GM23248 (cell line): ENCODE measurements at places on chromosomes 13 and 19.

DNA sequence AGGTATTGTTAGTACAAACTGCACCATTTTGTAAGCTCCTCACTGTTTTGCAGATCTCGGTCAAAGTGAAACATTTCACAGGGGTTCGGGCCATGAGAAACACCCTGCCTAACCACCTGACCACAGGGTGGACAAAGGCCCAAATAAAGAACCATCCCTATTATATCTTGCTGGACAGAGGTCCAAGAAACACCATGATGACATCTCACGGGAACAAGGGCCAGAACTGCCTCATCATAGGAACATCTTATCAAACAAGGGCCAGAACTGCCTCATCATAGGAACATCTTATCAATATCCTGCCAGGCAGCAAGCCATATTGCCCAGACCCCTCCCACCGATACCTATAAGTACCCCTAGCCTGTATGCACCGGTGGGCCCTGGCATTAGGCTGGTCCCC lies 99.7 kb downstream of the PCDH9 start:
- no peak for DNase-seq

DNA sequence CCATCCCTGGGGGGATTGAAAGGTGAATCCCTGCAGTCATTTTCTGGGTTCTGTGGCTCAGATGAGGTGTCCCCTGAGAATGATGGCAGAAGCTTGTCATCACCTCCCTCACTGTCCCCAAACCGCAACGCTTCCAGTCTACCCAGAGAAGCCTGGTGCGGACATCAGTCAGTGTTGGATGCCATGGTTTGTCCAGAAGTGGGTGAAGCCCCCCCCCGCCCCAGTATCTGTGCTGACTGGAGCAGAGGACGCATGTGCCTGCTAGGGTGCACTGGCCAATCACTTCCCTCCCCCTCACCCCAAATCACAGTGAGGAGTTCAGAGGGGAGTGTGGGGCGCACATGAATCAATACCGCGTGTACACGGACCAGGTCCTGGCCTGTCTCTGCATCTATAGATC lies 150.5 kb downstream of the TEX29 start:
- no peak for DNase-seq

DNA sequence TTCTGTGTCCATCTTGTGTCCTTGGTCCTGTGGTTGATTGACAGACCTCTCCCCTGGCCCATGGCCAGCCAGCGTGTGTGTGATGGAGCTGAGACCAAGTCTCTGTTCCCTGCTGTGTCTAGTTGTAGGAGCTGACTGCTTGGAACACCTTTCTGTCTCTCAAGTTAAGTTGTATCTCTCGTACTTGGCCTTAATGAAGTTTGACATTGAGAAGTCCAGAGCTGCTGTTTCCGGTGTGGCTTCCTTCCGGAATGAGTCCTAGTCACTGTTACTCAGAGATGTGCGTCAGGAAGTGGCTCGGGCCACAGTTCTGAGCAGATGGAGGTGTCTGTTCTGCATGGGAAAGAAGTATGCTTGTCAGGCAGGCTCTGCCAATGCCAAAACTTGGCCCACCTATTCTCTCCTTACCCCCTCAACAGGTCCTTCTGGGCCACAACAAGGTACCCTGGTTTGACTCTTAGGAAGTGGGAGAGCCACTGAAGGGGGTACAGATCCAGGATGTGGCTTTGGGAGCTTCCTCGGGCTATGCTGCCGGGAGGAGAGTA lies 54.3 kb downstream of the GATAD2A start:
- DNase-seq, result peak; percentile 89

DNA sequence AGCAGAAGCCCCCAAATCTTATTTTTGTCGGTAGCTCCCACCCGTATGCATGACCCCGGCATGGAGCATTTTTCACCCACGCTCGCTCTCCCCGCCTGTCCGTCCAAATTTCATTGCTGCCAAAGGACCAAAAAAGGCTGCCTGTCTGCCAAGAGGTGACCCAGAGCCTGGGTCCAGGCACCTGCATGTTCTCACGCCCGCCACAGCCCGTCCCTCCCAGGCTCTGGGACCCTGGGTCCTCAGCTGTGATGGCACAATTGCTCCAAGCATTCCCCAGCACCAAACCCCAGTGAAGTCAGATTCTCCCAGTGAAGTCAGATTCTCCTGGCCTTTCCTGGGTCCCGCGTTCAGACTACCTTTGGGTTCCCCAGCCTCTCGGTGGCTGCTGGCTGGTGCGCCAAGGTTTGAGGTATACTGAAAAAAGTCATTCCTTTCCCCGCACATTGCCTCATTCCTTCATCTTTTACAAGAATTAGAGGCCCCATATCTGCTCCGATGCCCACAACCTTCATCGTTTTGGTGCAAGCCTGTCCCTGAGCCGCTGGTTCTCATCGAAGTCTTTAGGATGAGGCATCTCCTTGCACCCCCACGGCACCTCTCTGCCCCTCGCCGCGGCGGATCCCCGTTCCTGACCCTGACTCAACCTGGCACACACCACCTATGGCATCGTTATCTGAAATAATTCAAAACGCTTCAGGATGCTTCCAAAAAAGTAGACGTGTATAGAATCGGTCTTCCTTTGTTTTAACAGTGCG lies 59.3 kb upstream of the F7 start:
- no peak for DNase-seq

- DNase-seq, result peak; percentile 6
These were observed 472.1 kb downstream of the DIAPH3 start for GRCh38 chr13:59691501-59692066.

DNA sequence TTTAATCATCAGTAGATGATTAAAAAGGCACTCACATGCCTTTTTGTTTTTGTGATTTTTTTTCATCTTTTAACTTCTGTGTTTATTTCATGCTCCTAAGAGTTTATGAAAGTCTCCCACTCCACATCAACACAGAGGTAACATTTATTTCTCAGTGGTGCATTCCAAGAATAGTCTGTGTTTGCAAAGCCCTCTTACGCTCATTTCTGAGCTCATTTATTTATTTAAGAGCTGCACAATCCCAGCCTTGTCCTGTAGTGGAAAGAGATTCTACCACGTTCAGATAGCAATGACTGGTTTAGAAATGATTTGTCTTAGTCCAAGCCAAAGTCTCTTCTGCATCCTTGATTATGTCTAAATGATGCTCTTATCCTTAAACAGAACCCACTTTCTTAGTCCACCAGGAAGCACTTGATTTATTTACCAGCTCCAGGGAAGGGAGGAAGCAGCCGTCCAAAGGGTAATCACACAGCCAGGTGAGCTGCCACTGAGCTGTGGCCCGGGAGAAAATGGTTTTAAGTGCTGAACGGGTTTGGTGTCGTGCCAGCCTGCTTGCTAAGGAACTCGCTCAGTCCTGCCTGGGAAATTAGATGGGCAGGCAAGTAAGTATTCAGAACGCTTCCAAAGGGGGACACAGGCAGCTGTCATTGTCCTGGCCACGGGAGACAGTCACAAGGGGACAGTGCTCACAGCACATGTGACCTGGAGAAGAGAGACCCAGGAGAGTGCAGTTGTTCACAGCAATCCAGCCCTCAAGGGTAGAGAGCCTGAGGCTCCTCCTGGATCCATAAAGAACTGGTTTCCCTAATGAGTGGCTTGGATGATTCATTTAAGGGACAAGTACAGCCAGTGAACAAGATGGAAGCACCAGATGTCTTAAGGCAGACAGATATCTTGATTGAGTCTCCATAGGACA lies 131.8 kb upstream of the WASF3 start:
- no peak for DNase-seq

- DNase-seq, result peak; percentile 14
These were observed 67.7 kb upstream of the SERP2 start for GRCh38 chr13:44305917-44306370.

- DNase-seq, result peak; percentile 60
These were observed 41.7 kb upstream of the WDFY2 start for GRCh38 chr13:51542346-51543242.

GRCh38 chr13:101709952-101710351 lies 257.5 kb downstream of the ITGBL1 start:
- no peak for DNase-seq

DNA sequence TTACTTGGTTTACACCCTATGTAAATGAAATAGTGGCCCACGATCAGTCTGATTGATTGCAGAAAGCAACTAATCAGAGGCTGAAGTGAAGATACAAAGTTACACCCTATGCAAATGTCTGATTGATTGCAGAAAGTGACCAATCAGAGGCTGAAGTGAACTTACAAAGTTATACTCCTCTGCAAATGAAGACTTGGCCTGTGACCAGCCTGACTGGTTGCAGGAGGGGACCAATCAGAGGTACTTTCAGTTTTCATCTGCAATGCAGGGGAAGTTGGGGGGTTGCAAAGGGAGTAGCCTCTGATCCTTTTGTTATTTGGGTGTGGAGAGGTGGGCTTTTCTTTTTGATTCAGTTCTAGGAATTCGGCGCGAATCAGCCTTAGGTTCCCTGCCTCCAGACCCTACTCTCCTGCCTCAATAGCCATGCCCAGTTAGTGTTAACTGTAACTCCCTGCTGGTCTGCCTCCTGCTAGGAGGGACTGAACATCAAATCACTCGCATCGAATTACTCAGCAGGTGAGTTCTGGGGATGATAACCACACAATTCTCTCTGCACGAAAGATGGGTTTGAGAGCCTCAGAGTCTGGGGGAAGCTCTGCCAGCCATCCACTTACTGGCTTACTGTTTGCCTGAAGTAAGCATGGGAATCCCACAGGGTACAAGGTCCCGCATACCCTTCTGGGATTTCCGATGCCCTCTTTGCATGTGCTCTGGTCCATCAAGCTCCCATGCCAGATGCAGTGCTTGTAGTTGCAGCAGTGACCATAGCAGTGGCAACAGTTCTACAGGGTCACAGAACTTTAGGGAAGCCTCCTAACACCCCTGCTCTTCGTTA lies 7.5 kb downstream of the ARL11 start:
- no peak for DNase-seq

GRCh38 chr19:54480051-54480450 lies 7.0 kb upstream of the CDC42EP5 start:
- no peak for DNase-seq

- no peak for DNase-seq
These were observed 85.8 kb downstream of the SLC10A2 start for GRCh38 chr13:102980331-102980982.

DNA sequence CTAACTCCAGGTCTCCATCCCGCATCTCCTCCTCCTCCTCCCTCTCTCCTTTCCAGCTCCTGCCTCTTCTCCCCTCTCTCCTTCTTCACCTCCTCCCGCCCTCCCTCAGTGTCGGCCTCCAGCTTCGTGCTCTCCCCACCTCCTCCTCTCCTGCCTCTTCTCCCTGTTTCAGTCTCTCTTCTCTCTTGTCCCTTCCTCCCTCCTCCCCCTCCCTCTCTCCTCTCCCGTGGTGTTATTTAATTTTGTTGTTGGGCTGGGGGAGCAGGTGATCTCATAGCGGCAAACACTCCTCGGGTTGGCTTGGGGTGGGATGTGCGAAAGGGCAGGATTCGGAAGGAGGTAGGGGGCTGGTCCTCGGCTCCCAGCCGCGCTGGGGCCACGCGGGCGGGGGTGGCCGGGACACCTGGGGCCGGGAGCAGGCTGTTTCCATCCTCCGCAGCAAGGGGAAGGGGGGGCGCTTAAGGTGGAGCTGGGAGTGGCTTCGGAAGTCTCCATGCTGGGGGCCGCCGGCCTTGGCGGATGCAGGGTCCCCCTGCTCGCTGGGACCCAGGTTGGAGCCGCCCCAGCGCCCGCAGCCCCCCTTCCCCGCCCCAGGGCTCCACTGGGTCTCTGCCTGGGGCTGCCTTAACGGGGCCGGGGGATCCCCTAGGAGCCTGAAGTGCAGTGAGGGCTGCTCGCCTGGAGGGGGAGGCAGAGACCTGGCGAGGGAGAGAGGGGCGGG lies at the start of gene CA11:
CA11 (minus strand) TSS at position 187 of the 721 bp plus-strand sequence. CDS start 555 bp downstream, outside the sequence.
- peak; percentile 87 for DNase-seq

GRCh38 chr19:45150751-45151281 lies 10.0 kb downstream of the NKPD1 start:
- no peak for DNase-seq

DNA sequence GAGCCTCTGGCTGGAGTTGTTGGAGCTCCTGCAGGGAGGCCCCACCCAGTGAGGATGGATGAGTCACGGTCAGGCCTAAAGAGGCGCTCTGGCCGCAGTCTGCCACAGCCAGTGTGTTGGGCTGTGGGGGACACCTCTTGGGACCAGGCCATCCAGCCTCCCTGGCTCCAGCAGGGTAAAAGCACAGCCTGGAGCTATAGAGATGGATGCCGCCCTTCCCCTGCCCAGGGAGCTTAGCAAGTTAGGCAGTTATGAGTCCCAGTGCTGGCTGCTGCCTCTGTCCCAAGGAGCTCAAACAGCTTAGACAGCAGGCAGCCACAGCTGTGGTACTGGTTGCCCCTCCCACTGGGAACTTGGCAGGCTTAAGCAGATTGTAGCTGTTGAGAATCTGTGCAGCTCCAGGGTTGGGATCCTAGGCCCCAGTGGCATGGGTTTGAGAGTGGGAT lies 100.9 kb downstream of the NDFIP2 start:
- peak; percentile 44 for DNase-seq

- no peak for DNase-seq
These were observed 33.6 kb downstream of the TEX26 start for GRCh38 chr13:30966101-30966500.

GRCh38 chr19:50330365-50331078 lies 1.3 kb upstream of the KCNC3 start:
- DNase-seq, result peak; percentile 59

GRCh38 chr13:77874406-77874805 lies 44.2 kb downstream of the EDNRB start:
- DNase-seq, result peak; percentile 72

DNA sequence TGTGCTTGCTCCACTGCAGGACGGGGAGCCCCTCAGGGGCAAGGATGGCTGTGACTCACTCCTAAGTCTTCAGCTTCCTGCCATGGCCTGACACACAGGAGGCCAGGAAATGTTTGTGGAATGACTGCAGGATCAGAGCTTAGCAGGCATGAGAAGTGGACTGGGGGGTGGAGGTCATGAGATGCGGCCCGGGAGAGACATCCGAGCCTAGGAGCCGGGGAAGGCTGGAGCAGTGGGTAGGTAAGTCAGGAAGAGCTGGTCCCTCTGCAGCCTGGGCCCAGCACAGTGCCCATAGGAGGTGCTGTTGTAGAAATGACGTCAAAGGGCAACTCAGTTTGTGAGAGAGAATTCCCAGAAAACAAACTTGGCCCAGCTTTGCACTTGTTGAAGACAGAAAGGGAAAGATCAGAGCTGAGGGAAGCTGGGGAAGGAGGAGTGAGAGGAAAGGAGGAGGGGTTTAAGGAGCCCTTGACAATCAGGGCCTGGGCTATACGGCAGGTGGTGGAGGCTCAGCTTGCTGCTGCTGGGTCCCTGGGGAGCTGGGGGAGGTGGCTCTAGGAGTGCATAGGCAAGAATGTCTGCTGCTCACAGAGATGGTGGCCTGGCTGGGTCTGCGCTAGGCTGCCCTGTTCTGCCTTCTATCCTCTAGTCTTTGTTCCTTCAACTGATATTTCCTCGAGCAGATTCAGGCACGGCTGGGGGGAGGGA lies 18.5 kb downstream of the POU2F2 start:
- DNase-seq, result peak; percentile 98

- DNase-seq, result peak; percentile 87
These were observed 278.5 kb upstream of the HTR2A start for GRCh38 chr13:47175172-47175866.
